ENCODE measurements at places on chromosomes 7 and 10.

DNA sequence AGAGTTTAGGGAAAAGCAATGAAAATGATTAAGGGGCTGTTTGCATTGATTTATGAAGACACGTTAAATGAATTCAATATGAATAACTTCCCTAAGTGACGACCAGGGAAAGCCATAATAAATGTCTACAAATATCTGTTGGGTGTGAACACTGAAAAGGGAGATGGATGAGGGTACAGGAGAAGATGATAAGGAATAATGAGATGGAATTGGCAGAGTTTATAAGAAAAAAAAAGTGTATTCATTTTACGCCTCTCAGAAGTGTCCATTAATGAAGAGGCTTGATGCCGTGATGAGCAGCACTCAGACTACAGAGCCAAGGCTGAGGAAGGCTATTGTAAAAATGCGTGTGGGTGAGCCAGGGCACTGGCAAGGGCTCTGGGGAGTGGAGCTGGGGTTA lies 346.7 kb upstream of the AKR1E2 start:
- DNase-seq, result no peak

DNA sequence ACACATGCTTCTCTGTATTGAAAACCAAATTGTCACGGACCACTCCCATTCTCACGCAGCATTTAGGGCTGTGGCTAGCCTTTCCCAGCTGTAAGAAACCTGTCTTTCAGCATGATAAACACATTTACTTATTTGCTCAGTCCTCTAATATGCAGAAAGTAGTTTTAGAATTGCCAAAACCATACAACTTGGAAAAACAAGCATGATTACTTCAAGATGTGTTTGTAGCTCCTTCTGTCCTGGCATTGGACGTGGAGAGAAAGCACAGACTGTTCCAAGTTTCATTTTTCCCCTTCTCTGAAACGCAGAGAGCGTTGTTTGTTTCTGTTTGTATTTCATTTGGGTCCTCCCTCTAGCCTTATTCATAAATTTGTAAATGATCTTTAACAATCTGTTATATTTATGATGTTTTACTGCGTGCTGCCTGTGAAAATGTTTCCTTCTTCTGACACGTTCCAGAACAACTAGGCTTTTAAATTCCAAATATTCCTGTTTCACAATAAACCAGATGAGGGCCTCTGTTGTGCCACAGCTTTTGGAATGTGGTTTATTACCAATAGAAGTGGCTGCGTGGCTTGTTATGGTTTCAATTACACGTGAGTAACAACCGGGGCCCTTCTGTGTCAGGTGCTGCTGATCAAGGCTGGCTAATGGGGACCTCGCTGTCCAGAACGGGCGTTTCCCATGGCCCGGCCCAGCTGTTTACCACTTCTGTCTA lies 26.1 kb downstream of the MNX1 start:
- no peak for DNase-seq

DNA sequence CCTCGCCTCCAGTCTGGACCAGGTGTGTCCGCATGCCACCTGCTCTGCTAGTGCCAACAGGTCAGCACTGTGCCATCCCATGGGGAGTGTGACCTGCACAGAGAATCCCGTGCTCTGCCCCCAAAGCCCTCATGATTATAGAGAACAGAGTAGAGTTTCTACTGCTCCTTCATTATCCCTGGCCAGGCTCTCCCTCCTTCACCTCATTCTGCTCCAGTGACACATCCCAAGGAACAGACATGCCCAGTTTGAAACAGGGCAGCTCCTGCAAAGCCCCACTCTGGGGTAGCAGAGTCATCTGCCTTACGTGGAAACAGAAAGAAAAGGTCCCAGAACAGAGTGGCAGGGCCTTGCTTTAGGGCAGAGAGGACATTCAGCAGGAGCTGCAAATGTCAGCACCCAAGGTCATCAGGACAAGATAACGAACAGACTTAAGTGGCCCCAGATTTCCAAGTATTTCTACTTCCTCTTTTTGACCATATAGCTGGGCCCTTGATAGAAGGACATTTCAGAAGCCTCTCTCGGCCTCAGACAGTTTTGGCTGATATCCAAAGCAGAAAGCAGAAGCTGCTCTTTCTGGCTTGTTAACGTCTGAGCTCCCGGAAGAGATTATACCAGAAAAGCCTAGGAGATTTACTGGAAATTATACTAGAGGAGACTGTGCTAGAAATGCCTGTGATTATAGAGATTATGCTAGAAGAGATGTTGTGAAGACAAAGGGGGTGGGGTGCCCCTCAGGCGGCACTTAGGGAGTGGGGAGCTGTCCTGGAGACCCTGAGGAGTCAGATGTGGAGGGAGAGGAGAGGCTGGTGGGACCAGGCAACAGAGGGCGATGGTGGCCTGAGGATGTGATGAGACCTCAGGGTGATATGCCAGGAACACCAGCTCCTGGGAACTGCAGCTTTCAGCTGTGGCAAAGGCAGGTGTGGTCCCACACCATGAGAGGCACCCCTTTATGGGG lies 12.6 kb downstream of the TMEM176B start:
- DNase-seq, result no peak

- no peak for DNase-seq
Measured at GRCh38 chr10:3619241-3619640, 165.8 kb downstream of the KLF6 start.

GRCh38 chr7:106613848-106614560 lies 47.0 kb downstream of the CCDC71L start:
- DNase-seq, result no peak

DNA sequence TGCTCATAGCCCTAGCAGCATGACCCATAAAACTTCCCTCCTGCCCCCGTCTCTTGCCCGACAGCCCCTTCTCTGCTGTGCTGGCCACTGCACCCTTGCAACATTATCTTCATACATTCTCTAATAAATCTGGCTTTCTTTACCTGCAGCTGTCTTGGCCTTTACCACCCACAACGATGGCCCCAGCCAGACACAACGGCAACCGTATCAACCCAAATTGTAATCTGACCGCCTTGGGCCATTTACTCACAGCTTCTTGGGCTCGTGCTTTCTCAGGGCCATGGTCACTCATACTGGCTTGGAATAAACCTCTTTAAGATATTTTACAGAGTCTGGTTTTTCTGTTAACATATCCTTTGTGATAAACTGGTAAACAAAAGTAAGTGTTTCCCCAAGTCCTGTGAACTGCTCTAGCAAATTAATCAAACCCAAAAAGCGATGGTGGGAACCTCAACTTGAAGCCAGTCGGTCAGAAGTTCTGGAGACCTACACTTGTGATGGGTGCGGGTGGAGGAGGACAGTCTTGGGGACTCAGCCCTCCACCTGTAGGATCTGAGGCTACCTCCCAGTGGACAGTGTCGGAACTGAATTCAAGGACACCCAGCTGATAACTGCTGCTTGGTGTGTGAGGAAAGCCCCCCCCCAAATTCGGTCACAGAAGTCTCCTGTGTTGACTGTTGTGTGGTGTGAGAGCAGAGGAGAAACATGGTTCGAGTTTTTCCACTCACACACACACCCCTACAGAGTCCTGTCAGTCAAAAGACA lies 87.6 kb upstream of the ATP6V0A4 start:
- DNase-seq, result no peak

DNA sequence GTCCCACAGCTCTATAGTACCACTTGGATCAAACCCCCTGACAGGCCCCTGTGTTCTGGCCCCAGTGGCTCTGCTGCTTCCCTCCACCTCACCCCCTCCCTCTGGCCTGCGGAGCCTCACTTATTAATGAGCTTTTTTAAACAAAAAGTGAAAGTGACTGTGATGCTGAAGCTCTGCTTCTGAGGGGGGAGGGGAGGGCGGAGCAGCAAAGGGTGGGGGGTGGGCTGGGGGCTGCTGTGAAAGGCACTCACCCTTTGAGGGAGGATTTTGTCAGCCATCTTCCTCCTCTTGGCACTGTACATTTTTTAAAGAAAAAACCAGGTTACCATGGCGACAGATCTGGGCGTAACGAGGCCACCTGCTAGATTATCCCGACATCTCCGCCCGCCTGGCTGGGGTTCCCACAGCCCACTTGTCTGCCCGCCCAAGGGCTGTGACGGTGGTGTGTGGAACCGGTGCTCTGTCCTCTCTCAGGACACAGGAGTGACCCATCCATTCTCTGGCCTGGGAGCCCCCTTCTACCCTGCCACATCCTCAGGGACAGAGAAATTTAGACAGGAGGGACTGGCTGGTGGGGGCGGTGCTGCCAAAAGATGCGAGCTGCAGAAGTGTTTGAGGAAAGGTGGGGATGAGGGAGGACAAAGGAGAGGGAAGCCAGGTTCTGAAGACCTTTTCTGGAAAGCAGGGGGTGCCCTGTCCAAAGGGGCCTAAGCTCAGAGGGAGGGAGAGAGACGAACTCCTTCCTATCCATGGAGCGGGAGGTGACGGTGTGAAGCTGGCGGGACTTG lies 4.9 kb downstream of the SMARCD3 start:
- peak; percentile 73 for DNase-seq

GRCh38 chr7:149797771-149798170 lies 24.4 kb upstream of the ZNF467 start:
- no peak for DNase-seq

- no peak for DNase-seq
Measured at GRCh38 chr7:140059273-140060242, 3.2 kb downstream of the PARP12 start.

- no peak for DNase-seq
Measured at GRCh38 chr10:6197321-6197720, 5.4 kb upstream of the PFKFB3 start.
